ENCODE measurements at places on chromosomes 16 and 17.

- peak; percentile 91 for DNase-seq
Observed at GRCh38 chr17:44198721-44199552, 747 bp downstream of the ATXN7L3 start.

GRCh38 chr17:67137026-67137370, 92.6 kb downstream of the CACNG1 start:
- DNase-seq = no peak

GRCh38 chr16:21990381-21990944, 10.5 kb downstream of the PDZD9 start:
- DNase-seq = no peak

DNA sequence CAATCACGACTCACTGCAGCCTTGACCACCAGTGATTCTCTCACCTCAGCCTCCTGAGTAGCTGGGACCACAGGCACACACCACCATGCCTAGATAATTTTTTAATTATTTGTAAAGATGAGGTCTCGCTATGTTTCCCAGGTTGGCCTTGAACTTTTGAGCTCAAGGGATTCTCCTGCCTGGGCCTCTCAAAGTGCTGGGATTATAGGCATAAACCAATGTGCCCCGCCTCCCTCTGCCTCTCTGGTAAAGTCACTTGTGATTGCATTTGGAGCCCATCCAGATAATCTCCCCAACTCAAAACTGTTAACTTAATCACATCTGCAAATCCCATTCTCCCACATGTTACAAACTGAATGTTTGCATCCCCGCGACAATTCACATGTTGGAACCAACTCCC, 11.8 kb upstream of the PECAM1 start:
- no peak for DNase-seq

DNA sequence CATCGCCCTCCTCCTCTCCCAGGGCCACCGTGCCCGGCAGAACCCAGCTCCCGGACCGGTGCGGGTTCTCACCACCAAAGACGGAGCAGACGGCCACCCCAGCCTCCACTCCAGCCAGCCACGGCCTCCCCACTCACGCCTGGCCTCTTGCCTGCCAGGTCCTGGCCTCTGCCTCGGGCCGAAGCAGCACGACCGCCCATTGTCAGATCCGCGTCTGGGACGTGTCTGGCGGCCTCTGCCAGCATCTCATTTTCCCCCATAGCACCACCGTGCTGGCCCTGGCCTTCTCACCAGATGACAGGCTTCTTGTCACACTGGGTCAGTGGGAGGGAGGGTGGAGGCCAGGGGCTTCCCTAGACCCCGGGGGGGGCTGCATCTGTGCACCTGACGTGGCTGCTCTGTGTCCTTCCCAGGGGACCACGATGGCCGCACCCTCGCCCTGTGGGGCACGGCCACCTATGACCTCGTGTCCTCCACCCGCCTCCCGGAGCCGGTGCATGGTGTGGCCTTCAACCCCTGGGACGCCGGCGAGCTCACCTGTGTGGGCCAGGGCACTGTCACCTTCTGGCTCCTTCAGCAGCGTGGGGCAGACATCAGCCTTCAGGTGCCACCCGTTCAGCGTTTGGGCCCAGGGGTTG, 6.6 kb upstream of the RHOT2 start:
- DNase-seq = no peak
